ENCODE measurements at places on chromosomes 2 and 18.

- no peak for DNase-seq
Measured at GRCh38 chr2:228064024-228064423, 117.5 kb downstream of the SPHKAP start.

DNA sequence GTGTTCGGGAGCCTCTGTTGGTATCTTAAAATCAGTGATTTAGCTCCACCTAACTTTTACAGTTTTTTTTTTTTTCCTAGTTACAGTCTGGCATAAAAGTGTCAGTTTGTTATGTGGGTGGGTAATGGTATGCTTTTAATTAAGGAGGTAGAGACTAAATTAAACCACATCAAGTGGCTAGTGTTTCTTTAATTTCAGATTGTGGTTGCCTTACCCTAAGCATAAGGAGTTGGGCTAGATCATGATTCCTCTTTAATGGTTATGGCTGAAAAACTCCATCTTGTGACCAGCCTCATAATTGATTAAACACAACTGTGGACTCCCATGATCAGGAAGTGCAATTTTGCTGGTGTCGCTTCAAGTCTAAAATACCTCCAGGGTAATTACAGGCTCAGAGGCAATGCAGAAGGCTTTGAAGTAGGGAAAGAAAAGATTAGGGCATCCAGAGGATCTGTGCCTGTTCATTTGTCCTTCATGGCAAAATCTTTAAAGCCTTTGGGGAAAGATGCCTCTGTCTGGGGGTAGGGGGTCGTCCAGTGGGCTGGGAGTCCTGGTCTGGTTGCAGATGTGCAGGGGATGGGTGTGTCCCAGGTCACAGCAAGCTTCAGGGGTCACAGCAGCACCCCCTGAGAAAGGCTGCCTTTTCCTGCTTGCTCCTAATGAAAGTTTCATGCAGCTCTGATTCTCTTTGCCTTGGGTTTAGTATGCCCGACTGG lies 579.2 kb downstream of the BCL11A start:
- peak; percentile 14 for DNase-seq

DNA sequence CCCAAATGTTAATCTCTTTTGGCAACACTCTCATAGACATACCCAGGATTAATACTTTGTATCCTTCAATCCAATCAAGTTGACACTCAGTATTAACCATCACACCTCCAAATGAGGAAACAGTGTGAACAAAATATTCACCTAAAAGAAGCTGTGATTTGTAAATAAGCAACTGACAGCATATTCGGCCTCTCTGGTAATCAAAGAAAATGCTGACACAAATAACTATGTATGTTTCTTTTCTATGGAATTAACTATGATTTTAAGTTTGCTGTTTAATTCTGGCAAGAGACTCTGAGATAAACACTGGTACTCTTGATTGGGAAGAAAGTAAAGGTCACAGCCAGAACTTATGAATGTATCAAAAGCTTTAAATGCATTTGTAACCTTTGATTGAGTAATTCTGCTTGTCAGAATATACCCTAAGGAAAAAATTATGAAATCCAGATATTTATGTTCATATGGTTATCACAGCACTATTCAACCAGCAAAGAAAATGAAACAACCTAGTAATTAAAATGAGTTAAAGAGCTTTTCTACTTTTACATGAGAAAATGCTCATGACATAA lies 3.6 kb upstream of the GYPC start:
- no peak for DNase-seq

DNA sequence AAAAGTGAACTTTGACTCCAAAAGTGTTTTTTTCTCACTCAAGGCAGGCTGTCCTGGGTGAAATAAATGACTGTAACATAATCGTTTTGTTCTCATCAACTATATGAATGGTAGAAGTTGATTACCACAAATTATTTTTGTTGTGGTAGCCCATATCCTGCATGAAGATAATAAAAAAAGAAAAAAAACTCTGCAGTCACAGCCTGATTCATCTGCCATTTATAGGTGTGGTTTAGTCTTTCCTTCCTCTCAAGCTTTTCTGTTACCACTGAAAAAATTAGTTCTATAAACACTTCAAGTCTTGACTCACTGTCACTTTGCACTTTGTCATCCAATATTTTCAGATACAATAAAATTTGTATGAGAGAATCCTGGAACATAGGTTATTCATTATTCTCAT lies 522.0 kb downstream of the PLCL1 start:
- no peak for DNase-seq

GRCh38 chr2:27681841-27682240 lies 18.2 kb downstream of the SLC4A1AP start:
- DNase-seq = no peak
